ENCODE measurements at places on chromosomes 16 and 17.

DNA sequence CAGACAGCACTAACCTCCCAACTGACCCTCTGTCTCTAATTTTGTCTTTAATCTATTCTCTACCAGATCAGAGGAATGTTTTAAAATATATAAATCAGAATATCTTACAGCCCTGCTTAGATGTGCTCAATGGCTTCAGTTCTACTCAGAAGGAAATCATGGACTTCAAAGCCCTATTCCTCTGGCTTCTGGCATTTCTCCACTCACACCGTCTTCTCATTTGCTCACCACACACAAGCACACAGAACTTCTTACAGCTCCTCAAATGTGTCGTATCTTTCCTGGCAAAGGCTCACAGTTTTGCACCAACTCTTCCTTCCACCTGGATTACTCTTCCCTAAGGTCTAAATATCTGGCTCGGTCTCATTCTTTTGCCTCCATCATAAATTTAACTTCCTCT, 71.6 kb upstream of the NUDT7 start:
- DNase-seq = no peak

- DNase-seq = peak; percentile 74
These were observed 1.0 kb upstream of the AIPL1 start for GRCh38 chr17:6435968-6436367.

- no peak for DNase-seq
These were observed 47.7 kb downstream of the ADAMTS18 start for GRCh38 chr16:77386831-77387814.

GRCh38 chr17:17641621-17642409, 39.4 kb upstream of the RAI1 start:
- peak; percentile 56 for DNase-seq

DNA sequence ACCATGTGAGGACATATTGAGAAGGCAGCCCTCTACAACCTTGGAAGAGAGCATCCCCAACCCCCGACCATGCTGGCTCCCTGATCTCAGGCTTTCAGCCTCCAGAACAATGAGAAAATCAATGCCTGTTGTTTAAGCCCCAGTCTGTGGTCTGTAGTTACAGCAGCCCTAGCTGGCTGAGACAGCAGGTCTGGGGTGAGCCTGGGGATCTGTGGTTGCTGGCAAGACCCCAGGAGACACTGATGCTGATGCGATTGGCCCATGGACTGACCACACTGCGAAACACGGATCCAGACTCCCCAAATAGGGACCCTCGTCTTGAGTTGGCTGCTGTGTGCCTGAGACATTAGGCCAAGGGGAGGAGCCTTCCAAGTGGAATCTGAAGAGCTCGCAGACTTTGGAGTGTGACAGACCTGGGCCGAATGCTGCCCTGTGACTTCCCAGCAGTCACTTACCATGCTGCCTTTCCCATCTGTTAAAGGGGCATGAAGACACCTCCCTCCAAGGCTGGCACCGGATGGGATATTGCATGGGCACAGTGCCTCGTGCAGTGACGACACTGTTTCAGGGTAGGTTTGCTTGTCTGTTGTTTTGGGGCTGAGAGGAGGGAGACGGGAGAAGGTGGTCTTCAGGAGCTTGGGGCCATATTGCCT, 147.8 kb upstream of the RPL38 start:
- no peak for DNase-seq
